Caco-2 (cell line): ENCODE measurements at places on chromosomes 7 and 10. TPM values are rescaled to one million over a fixed set of nuclear protein-coding genes. Genes with fewer than 3 reads are reported as not detected.

SEMA3E gene
- total RNA-seq: 0.20 TPM in 1 of 2 replicates, not detected in the other

FOXI2 gene
- total RNA-seq: not detected in 2 replicates

RARRES2 gene
- total RNA-seq: not detected in 2 replicates

RADIL gene
- not detected in 2 replicates for total RNA-seq

CCDC146 gene
- 1.4 and 2.6 TPM in 2 replicates for total RNA-seq

MTERF1 gene
- total RNA-seq: 16.2 and 16.9 TPM in 2 replicates
